Muscle of back (tissue), 13 donors: ENCODE measurements at places on chromosomes 4 and X.
A peak's percentile ranks its signal among the peaks of the same experiment; 100 is the strongest.

GRCh38 chrX:99939883-99940232, 470.2 kb downstream of the PCDH19 start:
- DNase-seq, result peak; percentile 3

GRCh38 chr4:99215521-99215920, 3.5 kb downstream of the ADH6 start:
- peak; percentile 54 for DNase-seq

DNA sequence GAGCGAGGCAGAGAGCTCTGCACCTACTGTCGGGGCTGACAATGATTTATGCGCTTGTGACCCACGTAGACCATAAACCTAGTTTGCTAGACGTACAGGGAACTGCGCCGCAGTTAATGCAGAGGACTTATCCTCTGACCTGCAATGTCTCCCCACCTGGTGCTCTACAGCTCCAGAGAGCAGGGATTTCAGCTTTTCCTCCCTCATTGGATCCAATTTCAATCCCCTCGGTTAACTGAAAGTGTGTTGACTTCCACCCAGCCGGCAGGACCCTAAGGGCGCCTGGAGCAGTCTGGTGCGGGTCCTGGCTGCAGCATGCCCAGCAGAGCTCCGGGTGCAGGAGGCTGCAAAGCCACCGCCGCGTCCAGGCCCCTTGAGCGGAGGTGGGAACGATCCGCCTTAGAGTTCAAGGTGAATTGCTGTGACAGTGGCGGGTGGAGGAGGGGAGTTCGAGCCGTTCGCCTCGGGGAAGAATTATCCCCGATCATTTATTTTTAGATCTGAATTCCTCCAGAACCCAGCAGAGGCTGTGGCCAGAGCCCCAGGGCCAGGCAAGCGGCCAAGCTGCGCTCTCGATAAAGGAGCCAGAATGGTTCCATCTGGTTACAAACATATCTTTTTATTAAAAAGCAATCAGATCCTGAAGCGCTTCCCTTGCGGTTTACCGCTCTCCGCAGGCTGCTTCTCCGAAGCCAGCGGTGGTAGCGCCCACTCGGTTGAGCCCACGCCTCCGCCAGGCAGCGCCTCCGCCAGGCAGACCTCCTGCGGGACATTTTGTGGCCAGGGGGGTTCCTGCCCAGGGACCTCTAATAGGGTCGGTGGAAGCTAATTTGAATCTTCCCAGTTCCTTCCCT, 66.0 kb downstream of the FBXO8 start:
- peak; percentile 50 for DNase-seq

GRCh38 chrX:147875866-147876596, 35.7 kb upstream of the FMR1 start:
- DNase-seq, result no peak

DNA sequence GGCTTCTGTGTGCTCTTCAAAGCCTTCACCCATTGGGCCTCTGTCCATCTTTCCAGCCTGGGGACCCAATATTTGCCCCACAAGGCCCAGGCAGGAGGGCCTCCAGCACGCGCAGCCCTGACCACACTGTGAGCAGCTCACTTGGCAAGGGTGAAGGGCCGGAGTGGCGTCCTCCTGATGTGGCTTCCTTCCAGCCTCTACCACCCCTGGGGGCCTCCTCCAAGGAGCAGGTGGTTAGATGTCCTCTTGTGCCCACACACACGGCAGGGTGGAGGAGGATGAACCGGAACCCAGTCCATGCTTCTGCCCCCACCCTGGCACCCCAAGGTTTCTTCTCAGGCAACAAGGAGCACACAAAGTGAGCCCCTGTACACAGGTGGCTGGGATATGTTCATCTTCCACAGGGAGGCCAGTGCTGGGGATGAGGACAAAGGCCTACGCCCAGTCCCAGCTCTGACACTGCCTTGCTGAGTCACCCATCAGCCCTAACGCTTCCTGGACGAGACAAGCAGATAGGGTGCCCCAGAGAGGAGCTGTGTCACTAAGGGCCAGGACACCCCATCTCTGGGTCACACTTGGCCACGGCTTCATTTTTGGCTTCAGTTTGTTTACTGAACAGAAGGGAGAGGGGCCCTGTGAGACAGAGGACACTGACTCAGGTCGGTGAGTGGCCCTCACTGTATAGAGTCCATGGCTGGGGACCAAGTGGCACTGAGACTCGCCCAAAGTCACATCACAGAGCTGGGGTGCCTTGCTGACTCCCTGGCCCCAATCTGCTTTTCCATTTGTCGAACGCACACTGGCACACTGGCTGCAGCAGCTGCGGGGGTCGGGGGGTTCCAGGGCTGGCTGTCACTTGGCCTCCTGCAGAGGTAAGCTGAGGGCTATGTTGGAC, 1.9 kb downstream of the UBL4A start:
- DNase-seq, result no peak

DNA sequence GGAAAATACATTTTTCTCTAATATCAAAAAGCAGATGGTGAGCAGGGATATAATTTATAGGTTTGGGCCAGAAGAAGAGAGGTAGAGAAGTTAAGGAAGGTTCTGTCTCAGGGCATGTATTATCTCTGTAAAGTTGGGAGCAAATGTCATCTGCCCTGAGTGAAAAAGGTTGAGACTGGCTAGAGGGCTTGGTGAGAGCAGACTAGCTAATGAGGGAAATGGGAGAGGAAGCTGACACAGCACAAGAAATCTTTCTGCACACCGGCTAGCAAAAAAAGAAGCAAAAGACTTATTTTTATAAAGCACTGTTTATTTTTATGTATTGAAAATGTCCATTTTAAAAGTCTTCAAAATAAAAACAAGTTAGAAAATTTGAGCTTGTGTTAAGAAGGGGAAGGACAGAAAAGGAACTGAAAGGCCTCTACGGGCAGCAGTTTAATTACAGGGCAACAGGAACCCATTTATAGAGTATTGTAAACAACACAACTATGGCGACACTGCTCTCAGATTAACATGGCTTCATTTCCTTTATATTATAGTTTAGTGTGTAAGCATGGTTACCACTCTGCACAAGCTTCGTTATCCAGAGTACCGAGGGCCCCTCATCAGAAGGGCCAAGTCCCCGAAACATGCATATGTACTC, 17.4 kb downstream of the CD40LG start:
- DNase-seq, result no peak

GRCh38 chr4:125303821-125304220, 10.9 kb upstream of the FAT4 start:
- DNase-seq, result no peak

DNA sequence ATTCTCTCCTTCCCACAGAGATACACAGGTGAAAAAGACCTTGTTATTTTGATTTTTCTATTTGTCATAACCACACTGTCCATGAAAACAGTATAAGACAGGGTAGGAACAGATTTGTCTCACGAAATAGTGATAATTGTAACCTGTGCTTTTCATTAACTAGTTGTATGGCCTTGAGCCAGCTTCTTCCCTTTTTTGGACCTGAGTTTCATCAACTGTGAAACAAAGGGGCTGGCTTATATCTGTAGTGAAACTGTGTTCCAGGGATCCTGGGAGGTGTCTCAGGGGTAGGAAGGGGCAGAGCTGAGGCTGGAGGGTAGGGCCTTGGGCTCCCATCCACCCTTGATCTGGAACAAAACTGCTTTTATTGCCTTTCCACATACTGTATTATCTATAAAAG, 50.9 kb downstream of the MED28 start:
- DNase-seq, result no peak

GRCh38 chrX:138034136-138034535, 468.2 kb downstream of the ZIC3 start:
- no peak for DNase-seq

DNA sequence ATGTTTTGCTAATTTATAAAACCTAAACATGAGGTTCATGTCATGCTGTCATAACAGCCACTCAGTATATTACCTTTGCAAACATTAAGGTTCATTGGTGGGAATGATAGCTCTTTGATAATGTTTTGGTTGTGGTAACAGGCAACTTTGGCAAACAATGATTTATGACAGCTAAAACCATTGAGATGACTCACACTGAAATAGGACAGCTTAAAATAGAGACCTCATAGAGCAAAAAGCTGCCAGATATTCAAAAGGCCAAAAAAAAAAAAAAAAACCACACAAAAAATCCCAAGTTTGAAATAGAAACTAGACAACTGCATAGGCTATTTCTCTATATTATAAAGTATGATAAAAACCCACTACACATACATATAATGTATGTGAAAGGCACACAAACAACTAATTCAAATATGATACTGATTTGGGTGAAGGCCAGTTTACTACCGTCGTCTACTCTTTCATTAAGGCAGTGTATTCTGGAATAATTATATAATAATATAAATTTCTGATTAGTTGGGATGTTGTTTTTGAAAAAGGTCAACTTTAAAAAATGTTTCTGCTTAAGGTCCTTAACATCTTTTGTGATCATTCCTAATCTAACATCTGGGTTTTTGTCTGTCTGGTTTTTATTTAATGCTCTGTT, 646.0 kb upstream of the PITX2 start:
- peak; percentile 30 for DNase-seq

GRCh38 chr4:180641495-180641894, 1601.7 kb upstream of the TENM3 start:
- DNase-seq, result no peak

GRCh38 chr4:43993196-43993902, 455.3 kb downstream of the KCTD8 start:
- no peak for DNase-seq

- DNase-seq, result no peak
Measured at GRCh38 chr4:121449416-121449815, 68.6 kb upstream of the QRFPR start.

GRCh38 chrX:92247076-92247475, 467.9 kb downstream of the PCDH11X start:
- DNase-seq, result no peak

- DNase-seq, result no peak
Measured at GRCh38 chrX:37641859-37642258, 43.7 kb upstream of the XK start.

DNA sequence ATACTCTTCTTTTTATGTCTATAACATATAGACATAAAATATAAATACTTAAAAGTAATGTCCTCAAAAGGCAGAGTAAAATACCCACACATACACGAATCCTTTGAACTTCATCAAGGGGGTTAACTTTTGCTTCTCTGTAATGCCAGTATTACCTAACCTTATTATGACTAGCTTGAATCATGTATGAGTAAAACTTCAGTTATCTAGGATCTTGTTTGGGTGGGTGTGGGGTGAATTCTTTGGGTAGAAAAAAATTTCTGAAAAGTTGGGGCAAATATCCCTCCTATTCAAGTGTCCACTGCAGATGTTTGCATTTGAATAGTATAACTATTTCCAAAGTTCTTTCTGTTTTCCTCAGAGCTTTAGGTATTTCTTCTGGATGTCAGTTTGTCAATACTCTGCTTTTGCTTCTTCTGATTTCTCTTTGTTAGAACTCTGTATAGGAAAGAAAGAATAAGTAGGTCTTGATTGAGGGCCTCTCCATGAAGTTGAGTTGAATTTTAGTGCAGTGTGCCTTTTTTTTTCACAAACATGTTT, 173.8 kb downstream of the ADGRL3 start:
- DNase-seq, result no peak

- no peak for DNase-seq
Measured at GRCh38 chrX:149527705-149528104, 13.1 kb upstream of the EOLA1 start.

- DNase-seq, result no peak
Measured at GRCh38 chr4:20086799-20087521, 164.7 kb upstream of the SLIT2 start.

GRCh38 chrX:13167481-13168231, 123.2 kb upstream of the FAM9C start:
- peak; percentile 76 for DNase-seq

DNA sequence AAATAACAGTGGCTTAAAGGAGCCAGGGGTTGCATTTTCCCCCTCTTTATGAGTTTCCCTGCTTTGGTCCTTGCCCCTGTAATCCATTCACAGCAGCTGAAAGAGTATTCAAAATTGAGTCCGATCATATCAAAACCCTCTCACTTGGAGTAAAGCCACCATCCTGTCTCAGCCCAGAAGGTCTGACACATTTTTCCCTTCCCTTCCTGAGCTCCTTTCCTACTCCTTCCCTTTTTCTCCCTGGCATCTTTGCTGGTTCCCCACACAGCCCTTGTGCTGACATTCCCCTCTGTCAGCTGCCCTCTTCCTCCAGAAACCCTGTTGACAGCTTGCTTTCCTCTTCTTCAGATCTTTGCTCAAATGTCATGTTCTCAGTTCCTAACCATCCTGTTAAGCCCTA, 295.6 kb downstream of the EVC2 start:
- DNase-seq, result no peak

DNA sequence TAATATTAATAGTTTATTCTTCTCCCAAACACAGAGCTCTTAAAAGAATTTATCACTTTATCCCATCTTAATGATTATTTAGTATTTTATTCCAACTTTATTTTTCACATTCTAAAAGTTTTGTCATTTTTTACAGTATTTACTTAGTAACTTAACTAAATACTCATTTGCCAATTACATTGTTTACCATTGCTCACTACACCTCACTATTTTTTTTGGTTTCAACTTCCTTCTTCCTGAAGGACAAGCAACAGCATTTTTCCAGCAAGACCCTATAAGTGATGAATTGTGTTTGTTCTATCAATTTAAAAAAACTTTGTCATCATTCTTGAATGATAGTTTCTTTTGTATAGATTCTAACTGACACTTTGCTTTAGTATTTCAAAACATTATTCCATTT, 19.4 kb upstream of the SRD5A3 start:
- no peak for DNase-seq

- DNase-seq, result no peak
Measured at GRCh38 chrX:151711154-151711553, 4.7 kb upstream of the FATE1 start.
